ENCODE measurements at places on chromosomes 6 and 20.

DNA sequence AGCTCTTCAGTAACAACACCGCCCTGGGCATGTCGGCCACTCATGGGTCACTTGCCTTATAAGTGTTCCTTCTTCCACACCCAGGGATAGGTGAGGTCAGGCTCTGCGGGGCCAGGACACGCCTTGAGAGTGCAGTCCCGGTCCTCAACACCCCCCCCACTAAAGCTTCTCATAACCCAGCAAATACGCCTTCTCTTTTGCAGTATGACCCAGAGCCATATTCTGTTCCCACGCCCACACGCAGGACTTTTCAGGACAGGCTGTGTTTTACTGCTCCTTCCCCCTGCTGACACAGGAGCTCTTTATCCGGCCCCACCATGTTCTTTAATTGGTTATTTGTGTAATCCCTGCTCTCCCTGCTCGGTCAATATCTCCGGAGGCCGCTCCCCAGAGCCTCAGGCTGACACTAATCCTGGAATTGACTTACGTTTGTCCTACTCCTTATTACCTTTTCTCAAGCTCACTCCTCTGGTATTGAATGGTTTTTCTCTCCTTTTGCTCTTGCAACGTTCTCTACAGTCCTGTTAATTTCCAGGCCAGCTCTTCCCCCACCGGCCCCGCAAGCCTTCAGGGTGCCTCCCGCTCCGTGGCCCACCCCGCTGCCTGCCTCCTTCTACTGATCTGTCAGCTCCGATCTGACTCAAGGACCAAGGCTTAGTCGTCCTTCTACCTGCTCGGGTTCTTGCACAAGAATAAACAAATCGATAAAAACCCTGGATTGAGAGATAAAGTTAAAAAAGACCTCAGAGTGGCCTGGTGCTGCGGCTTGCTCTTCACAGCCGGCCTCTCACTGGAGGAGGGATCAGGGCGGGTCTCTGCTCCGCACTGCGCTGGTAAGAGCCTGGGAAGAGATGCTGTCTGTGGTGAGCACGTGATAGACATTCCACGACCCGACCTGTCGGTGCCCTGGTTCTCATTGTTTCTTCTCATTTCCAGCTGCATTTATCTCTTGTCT, 357.5 kb downstream of the ZFAND3 start:
- no peak for DNase-seq

DNA sequence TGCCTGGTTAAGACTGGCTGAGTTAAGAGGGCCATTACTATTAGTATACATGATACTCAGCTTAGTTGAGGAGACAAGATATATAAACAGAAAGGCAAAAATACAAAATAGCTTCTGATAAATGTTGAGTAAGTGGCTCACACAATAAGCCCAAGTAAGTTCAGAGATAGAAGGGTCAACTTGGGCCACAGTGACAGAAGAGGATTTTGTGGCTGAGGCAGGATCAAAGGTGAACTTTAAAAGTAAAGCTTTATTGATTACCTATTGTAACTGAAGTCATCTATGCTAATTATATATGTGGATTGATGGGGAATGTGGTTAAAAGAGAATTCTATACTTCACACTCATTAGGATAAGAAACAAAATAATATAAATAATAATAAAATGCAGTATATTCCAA, 80.8 kb downstream of the PHACTR2 start:
- no peak for DNase-seq

DNA sequence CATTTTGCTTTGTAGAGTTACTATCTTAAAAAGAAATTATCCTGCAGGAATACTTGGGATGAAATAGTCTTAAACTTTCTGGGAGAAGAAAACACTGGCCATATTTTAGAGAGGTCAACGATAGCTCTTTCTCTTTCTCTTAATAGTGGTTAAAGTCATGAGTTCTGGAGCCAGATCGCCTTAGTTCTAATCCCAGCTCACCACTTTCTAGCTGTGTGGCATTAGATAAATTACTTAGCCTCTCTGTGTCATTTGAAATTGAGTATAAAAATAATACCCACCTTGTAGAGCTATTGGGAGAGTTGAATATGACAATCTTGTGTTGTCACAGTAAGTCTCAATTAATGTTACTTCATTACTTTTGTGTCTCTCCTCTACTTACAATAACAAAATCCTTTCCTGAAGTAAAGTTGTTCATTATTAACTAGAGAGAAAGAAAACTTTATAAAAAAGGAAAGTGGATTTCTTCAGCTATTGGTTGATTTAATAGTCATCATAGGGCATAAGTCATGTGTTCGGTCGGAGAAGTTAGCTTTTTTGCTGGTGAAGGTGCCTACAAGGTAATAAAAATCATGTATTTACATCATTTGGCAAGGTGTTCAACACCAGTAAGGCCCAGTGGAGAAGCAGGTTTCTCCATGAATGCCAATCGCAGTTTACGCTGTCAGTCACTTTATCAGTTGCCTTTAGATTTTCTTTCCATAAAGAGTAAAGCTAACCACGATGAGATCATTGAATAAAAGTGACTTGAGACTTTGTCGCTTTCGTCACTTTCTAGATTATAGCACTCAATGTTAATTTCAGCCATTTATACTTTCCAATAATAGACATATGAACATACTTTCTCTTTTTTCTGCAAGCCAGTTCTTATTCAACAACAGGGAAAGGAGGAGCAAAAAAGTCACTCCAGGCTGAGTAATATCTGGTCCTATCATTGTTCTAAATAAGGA, 2.0 kb downstream of the NEDD9 start:
- no peak for DNase-seq

DNA sequence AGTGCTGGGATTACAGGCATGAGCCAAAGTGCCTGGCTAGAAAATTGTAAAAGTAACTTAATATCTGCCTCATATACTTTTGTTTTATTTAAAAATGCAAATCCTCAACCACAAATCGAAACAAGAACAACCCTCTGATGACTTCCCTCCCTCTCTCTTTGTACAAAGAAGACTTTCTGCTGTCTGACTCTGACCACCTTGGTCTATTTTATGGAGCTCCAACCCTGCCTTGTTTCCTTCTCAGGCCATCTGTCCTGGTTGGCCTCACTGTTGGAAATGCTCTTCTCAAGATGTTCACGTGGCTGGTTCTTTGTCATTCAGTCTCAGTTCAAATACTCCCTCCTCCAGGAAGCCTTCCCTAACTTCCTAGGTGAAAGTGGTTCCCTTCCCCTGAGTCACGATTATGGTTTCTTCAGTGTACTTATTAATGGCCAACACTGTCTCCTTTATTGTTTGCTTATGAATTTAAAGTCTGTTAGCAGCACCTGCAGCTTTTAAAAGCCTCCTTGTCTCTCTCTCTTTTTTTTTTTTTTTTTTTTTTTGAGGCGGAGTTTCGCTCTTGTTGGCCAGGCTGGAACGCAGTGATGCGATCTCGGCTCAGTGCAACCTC, 151.5 kb upstream of the SALL4 start:
- no peak for DNase-seq

DNA sequence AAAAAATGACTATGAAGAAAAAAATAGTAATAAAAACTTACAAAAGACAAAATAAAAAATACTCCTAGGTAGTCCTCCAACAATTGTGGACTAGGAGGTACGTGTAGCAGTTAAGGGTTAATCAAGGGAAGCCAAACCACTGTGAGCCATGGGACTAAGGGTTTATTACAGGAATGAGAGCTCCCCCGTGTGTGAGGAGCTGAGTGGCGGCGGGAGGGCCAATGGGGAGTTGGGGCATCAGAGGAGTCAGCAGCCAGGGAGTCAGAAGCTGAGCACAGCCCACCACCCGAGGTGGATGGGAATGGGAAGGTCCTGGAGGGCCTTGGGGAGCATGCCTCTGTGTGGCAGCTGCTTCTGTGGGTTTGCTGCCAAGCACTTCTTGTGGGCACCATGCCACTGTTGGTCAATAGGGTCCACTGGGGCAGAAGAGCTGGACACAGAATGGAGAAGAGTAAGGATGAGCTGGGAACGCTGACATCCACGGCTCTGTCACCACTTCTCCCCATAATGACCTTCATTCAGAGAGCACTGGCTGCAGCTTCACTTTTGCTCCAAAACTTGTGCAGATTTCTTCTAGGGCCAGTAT, 373.3 kb downstream of the CDKAL1 start:
- DNase-seq, result no peak

DNA sequence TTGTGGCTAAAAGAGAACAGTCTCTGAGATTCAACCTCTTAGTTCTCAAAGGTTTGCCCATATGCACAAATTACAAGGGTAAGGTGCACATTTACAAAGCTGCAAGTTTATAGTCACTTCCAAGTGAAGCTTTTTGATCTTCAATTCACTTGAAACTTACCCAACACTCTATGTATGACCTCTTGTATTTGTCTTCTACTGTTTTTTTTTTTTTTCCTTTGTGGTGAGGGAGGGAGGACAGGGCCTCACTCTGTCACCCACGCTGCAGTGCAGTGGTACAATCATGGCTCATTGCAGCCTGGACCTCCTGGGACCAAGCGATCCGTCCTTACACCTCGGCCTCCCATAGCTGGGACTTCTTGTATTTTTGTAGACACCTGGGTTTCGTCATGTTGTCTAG, 4.5 kb upstream of the FOXO3 start:
- DNase-seq, result no peak

DNA sequence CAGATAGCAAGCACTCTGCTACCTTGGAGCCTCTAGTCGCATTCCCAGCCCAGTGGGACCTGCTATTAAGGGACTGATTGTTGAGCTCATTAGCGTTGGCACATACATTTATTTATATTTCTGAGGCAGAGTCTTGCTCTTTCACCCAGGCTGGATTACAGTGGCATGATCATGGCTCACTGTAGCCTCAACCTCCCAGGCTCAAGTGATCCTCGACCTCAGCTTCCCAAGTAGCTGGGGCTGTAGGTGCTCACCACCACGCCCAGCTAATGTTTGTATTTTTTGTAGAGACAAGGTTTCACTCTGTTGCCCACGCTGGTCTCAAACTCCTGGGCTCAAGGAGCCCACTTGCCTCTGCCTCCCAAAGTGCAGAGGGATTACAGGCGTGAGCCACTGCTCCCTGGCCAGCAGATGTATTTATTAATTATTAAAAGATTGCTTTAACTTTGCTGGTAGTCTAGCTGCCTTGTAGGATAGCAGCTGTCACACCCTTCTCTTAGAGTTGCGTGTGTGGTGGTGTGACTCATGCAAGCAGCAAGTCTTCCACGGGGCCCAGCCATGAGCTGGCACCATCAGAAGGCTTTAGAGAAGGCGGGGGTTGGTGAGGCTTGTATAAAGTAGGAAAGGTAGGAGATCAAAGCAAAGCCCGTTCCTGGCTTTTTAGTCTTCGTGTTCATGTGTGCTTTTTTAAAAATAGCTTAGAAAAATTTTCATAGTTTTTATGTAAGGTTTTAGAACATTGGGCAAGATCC, 16.5 kb downstream of the ACTR5 start:
- peak; percentile 64 for DNase-seq

DNA sequence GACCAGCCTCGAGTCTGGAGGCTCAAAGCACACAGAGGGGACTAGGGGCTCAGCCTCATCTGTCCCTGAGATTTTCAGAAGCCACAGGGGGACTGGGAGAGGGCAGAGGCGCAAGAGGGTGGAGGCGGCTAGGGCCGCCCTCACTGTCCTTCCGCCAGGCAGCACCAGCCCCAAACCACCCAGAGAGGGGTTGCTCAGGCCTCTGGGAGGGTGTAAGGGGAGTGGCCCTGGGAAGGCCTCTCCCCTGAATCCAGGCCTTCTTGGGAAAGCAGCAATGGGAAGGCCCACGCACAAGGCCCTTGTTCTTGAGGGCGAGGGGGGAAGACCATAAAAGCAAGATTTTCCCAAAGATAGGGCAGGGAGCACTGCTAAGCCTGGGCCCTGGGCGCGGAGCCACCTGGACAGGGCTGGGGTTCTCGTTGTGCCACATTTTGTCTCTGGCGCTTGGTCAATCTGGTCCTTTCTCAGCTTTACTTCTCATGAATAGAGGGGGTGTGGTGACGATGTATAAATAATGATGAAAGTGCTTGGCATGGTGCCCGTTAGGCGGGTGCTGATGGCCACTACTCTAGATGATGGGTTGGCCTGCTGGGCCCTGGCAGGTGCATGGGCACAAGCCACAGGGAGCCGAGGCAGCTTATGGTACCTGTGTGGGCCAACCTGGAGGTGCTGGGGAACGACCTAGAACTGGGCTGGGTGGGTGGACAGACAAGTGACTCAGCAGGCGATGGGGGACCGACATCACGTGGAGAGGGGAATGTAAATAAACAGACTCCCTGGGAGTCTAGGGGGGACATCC, 4.8 kb downstream of the SAMD10 start:
- no peak for DNase-seq

DNA sequence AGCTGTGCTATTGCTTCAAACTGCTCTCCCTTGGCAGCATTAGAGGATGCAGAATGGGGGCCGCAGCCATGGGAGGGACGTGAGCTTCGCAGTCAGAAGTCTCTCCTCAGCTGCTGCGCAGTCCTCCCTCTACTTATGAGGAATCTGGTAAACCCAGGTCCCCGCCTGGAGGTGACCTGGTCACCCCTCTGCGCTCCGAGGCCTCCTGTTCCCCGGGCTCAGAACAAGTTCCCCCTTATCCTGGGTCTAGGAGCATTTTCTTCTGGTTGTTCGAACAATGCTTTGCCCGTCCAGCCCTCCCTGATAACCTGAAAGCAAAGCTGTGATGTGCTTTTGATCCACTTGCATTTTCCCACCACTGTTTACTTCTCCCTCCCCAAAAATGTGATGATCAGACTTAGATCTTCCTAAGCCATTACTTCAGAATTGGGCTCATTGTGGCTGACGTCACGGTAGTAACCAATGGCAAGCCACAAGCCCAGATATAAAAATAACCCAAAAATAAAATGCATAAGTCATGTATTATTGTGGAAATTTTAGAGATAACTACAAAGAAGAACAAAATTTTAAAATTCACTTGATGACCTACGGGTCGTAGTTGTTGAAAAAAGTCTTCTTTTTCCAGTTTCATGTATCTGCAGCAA, 80.7 kb downstream of the SERAC1 start:
- no peak for DNase-seq

Data from stimulated activated CD4-positive, alpha-beta T cell treated with anti-CD3 and anti-CD28 coated beads, Interleukin-4, amount 100 ng/mL, for 4 hours (primary cell).